Effector CD4-positive, alpha-beta T cell (primary cell): ENCODE measurements at places on chromosomes 3 and 15.

GRCh38 chr3:130904491-130904890 is 10.6 kb downstream of the ATP2C1 start:
- DNase-seq, result no peak

- no peak for DNase-seq
Measured at GRCh38 chr3:123611082-123611481, 26.2 kb upstream of the HACD2 start.

DNA sequence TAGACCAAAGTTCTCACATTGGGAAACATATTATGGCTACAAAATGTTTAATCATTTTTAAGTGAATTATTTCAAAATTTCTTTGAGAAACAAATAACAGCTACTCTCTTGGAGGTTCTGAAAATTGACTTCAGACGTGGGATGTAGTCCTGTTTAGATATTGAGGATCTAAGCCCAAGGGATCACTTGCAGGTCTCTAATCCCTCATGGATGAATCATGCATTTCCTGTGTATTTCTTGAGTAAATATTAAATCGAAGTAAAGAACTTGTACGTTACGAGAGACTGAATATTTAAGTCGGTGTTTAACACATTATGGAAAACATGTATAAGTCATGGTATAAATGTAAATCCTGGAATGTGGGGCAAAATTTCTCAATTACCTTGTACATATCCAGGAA is 119.8 kb downstream of the EPHA3 start:
- no peak for DNase-seq

DNA sequence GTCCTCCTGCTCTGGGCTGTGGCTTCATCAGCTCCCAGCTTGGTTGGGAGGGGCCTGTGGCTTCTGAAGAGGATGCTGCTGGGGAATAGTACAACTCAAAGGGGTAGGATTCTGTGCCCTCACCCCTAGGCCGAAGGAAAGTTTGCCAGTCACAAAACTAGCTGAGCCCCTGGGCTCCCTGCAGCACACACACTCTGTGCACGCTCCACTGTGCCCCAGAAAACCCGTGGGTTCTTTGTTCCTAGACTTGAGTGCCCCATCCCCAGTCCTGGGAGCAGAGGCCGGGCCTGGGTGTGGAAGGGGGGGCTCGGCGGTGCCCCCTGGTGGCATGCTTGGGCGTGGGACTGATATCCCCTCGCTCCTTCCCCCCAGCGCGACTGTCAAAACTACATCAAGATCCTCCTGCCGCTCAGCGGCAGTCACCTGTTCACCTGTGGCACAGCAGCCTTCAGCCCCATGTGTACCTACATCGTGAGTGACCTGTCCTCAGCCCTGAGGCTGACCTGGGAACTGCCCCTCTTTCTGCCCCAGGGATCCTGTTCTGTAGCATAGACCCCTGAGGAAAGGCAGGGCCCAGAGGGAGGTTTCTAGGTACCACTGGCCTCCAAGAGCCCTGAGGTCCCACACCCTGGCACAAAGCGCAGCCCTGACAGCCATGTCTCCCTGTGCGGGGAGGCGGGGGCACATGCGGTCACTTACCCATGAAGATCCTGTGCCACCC is 14.2 kb downstream of the CIB1 start:
- DNase-seq, result peak; percentile 42

- no peak for DNase-seq
Measured at GRCh38 chr3:190552969-190553759, 39.3 kb downstream of the IL1RAP start.

GRCh38 chr15:65033659-65034269 is 4.3 kb upstream of the MTFMT start:
- DNase-seq, result no peak

DNA sequence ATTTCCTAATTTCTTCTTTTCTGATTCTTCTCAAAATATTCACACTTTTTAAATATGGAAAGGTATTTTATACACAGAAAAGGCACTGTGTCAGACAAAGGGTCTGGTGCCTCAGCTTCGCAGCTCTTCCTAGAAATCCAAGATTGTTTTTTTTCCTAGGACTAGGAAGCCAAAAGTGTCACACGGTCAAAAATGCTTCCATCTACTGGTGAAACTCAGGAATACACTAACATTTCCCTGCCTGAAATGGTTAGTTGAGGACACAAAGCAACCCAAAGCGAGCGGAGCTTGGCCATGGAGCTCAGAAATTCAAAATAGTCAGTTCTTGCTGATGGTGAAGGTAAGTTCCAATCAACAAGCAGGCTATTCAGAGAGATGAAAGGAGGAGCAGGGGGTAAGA is 426.5 kb upstream of the RASGRP1 start:
- DNase-seq, result no peak

DNA sequence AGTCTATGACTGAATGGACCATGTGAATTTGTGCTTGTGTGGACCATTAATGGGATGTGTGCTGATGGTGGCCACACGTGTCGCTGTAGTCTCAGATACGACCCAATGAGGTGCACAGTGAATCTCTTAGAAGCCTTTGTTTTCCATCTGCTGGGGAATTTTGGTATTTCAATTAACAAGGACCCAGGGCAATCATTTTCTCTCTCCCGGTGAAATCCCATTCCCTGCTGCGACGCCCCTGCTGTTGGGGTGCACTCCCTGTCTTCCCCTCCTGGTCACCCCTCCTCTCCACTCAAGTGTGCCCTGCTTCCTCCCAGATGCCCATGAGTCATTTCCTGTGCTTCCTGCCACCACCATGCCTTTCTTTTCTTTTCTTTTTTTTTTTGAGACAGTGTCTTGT is 32.7 kb downstream of the EBLN2 start:
- no peak for DNase-seq
